HuH-7.5 (cell line): ENCODE measurements at places on chromosomes 11 and 22.

- no peak for DNase-seq
These were observed 1.7 kb upstream of the OR52E5 start for GRCh38 chr11:5891216-5891800.

DNA sequence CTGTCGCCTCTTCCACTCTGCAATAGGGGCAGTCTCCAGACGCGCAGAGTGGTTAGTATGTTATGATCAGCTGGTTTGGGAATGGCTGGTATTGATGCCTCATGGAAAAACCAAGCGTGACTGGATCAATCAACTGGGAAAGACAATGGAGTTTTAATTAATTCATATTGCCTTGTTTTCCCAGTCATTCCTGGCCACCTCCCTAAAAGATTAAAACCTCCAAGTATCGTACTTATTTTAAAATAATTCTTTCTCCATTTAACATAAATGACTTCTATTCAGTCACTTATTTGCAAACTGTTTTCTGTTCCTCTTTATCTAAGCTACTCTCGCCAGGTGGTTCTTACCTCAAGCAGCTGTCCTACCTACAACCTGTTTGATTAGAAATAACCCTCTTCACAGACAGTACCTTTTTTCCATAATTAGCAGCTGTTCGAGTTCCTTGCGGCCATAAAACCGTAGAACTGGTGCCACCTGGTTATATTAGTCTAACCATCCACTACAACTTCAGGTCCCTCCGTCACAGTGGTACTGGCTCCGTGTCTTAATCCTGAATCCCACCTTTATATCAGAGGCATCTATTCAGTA, 898 bp downstream of the ZNF215 start:
- DNase-seq: no peak

GRCh38 chr11:34805937-34806336, 110.2 kb downstream of the APIP start:
- no peak for DNase-seq

- no peak for DNase-seq
These were observed 29.0 kb downstream of the PAMR1 start for GRCh38 chr11:35496416-35496815.

GRCh38 chr22:42439821-42440674, 7.8 kb upstream of the NFAM1 start:
- DNase-seq: no peak

GRCh38 chr11:34053161-34053686, 1.7 kb downstream of the CAPRIN1 start:
- peak; percentile 44 for DNase-seq

GRCh38 chr11:121274332-121274991, 18.1 kb upstream of the SC5D start:
- DNase-seq: no peak

DNA sequence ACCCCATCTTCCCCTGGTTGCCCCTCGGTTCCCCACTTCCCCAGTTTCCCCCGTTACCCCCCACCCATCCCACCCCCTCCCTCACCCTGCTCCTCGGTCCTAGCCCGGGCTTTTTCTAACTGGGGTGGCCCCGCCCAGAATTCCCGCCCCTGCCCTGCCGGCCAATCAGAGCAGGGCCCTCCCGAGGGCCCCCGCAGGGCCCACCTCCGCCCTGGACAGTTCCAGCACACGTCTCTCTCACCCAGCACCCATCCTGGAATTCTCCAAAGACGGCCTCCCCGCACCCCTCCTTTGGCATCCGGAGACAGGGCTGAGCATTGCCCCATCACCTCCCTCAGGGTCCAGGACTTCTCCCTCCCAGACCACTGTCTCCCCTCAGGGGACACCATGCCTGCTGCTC, at the start of gene H19:
H19 (minus strand) TSS at position 88 of the 400 bp plus-strand sequence.
- no peak for DNase-seq

DNA sequence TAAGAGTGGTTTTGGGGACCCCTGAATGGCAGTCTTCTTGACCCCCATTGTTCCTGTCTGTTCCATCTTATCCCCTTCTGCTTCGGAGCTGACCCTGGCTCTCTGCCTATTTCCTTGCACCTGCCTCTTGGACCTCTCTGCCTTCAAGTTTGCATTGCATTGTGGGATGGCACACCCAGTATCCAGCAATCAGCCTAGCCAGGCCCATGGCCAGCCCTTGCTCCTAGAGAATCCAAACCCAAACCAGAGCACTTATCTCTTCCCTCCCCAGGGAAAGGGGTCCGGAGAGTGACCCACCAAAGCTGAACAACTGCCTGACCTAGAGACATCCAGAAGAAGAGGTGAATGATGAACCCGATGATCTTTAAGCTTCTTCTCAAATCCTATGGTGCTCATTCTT, 607.3 kb upstream of the CADM1 start:
- no peak for DNase-seq

DNA sequence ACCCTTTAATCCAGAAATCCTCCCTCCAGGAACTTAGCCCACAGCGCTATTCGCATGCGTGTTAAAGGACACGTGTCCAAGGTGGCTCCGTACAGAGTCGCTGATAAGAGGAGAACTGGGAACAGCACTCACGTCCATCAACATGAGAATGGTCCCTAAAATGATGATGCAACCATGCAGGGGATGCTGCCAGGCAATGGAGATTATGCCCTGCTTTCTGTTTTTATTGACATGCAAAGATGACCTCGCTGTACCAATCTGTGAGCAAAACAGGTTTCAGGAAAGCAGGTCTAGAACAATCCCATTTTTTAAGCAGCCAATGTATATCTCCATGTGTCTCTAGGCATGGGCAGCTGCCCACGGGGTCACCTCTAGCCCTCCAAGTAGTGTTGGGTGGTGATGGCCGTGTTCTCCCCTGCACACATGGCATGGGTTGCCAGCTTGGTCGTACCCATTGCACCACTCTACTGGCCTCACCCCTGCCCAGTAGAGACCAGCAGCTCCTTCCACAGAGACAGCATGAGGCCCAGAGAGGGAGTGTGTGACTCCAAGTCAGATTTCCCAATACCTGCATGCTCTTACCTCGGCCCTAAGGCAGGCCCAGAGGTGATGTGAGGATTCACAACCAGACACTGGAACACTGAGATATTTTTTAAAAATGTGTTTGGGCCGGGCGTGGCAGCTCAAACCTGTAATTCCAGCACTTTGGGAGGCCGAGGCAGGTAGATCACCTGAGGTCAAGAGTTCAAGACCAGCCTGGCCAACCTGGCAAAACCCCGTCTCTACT, 68.3 kb upstream of the LINC01488 start:
- DNase-seq: no peak

DNA sequence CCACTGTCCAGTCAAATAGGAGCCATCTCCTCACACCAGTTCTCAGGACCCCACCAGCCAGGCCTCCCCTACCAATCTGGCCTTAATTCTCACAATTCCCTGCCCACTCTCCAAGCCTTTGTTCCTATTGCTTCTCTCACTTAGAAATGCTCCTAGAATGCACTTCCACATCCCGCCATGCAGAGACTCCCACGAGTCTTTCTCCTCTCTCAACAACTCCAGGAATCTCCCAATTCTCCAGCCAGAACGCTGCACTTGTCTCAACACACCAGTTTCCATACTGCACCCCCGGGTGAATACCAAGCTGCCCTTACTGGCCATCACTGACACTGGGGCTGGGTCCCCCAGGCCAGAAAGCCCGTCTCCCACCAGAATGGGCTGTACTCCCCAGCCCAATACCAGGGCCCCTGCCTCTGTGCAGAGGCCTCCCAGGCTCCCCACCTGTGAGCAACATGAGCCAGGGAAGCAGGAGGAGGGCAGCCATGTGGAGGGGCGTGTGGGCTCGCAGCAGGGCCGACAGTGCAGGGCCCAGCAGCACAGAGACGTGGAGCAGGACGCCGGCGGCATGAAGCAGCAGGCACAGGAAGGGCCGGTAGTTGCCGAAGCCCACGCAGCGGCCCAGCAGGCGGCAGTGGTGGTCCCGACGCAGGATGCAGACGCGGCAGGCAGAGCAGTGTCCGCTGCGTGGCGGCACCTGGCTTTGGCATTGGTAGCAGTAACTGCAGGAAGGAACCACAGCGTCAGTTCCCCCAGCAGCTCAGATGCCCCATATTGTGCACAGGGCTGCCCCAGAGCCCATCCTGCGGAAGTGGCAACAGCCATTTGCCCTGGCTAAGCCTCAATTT, 2.4 kb downstream of the ZDHHC24 start:
- DNase-seq: no peak

DNA sequence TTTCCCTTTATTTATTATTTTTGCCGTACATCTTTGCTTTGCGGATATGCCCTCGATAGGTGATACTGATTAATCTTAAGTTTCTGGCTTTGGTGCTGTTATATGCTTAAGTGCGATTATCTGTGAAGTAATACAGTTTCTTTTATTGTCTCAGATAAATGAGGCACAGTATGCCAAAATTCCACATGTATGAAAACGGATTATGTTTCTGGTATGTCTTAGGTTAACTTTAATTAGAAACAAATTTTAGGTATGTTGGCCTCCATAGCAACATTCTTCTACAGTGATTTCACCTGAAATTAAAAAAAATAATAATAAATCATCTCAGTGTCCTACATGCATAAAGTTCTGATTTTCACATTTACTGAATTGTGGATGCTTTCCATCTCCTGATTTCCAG, 119.2 kb downstream of the ARHGAP42 start:
- DNase-seq: no peak

- no peak for DNase-seq
These were observed 23.4 kb upstream of the CREB3L1 start for GRCh38 chr11:46254133-46254491.

GRCh38 chr22:20299746-20300136, 20.1 kb downstream of the DGCR6L start:
- DNase-seq: no peak

DNA sequence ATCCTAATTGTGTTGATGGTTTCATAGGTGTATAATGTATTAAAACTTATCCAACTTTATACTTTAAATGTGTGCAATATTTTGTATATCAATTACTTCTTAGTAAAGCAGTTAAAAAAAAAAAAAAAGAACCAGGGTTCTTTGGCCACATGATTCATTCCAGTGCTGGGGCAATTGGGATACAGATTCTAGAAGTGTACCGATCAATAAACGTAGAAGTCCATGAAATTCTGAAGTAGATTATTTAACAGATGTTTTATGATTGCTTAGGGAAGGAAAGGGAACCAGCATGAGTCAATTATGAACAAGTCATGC, 51.0 kb downstream of the MAPK1 start:
- DNase-seq: no peak

- DNase-seq: no peak
These were observed 138.7 kb downstream of the TRIM44 start for GRCh38 chr11:35800970-35801953.

- DNase-seq: no peak
These were observed 4.3 kb upstream of the CHID1 start for GRCh38 chr11:914747-915501.

- DNase-seq: no peak
These were observed 123.8 kb downstream of the DDX10 start for GRCh38 chr11:108788565-108789199.

GRCh38 chr11:102868339-102868738, 6.4 kb downstream of the MMP12 start:
- no peak for DNase-seq

DNA sequence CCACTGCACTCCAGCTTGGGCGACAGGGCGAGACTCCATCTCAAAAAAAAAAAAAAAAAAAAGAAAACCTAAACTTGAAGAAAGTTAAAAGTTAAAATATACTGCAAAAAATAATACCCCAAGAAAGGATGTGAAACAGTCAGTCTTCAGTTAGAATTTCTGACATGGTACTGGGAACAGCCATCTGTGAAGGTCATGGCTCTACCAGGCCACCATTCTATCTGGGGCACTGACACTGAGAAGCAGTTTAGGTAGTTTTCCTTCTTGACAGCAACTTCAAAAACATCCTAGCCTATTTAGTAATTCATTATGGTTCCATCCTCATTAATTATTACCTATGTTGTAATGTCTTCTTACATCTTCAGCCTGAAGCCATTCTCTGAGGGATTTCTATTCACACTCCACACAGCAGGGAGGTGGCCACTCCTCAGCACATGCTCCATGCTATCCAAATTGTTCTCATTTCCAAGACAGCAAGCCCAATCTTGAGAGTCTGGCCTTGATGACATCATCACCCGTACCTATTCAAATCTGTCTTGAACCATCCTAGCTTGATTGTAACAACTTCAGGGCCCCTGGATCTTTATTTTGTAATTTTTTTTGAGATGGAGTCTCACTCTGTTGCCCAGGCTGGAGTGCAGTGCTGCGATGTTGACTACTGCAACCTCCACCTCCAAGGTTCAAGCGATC, 38.2 kb downstream of the SERPIND1 start:
- no peak for DNase-seq

DNA sequence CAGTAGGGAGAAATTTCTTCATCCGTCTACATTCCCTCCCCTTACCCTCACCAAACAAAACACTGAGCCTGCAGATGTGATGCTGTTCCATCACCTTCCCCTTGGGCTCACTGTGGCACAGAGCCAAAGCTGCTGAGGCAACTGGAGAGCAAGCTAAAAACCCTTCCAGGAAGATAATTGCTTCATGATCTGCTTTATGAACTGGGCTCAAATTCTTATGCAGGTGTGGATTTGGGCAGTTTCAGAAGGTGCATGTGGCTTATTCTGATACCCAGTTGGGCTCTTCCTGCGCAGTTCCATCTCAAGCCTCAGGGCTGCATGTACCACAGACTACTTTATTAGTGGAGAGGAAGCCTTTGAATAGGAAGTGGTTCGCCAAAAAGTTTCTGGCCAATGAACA, 58.3 kb downstream of the AAMDC start:
- no peak for DNase-seq

- no peak for DNase-seq
These were observed 103.6 kb upstream of the HSD17B12 start for GRCh38 chr11:43576803-43577521.

DNA sequence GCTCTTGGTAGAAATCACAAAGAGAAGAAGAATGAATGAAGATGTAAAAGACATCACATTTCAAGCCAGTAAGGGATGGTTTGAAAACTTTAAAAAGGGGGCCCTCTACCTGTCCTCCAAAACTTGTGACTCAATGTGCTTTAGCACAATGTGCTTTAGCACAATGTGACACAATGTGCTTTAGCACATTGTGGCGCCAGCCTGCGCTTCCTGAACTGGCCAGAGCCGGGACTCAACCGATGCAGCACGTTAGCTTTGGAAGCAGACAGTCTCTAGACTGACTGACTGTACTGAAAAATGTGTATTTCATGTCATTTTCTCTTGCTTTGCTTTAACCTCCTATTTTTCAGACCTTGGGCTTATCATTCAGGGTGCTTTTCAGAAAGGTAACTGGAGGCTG, 63.5 kb downstream of the FAM83F start:
- no peak for DNase-seq

GRCh38 chr11:35288309-35288708, 131.0 kb downstream of the SLC1A2 start:
- no peak for DNase-seq

GRCh38 chr11:132763503-132763902, 768.8 kb downstream of the OPCML start:
- no peak for DNase-seq

GRCh38 chr11:11391796-11392463, 38.9 kb upstream of the CSNK2A3 start:
- no peak for DNase-seq
